ENCODE measurements at places on chromosomes 16 and 17.
A peak's percentile ranks its signal among the peaks of the same experiment; 100 is the strongest.

DNA sequence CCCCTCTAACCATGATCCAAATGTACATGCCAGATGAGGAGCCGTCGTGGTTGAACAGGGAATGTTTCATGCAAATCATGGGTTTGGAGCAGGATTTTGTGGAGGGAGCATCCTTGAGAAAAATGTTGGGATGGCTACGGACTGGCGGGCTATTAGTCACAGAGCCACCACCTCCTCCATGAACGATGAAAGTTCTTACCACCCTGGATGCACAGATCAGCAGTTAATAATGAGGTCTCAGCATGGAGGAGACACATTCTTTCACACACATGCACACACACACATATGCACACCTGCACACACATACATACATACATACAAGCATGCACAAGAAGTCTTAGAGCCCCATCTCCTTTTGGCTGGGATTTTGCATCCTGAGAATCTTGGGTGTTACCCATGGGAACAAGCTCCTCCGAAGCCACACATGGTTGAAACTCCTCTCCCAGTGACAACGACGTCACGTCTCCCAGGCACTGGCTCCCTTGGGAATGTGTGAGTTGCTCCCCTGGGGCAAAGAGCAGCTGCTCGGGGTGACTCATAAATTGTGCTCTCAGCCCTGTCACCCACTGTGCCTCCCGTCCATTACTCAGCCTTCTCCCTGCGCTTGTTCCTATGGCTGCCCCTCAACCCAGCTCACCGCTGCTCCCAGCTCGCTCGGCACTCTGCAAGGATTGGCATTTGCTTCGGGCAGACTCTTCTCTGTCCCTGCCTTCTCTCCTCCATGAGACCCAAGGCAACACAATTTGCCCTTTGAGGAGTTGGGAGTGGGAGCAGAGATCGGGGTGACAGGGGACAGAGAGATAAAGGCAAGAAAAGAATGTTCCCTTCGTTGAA, 344.6 kb downstream of the SOX9 start:
- DNase-seq: no peak

DNA sequence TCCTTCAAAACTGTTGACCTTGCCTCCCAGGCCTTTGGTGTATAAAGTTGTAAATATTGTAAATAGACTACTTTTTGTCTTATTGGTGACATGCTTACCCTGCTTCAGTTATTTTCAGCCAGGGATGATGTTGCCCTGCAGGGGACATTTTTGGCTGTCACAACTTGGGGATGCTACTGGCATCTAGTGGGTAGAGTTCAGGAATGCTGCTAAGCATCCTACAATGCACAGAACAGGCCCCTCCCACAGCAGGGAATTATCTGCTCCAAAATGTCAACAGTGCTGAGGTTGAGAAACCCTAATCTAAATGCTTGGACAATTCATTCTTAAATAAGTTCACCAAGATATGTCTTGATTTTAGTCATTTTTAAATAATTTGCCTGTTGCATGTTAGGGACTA, 459.8 kb downstream of the PMP22 start:
- no peak for DNase-seq

DNA sequence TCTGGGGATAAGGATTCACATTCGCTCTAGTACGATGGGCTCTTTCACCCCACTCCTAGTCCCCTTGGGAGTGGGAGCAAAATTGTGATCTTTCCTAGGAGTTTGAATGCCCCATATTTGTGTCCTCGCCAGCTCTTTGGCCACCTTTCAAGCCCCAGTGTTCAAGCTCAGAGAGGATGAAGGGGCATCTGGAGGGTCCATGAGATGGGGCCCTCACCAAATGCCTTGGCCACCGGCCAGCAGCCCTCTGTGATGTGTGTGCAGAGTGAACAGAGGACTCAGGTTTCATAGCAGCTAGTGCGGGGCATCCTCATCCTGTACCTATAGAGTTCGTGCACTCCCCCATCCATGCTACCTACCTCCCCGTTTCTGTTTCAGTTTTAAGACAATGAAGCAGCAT, 140.6 kb downstream of the RAB11FIP4 start:
- no peak for DNase-seq

GRCh38 chr17:7484067-7484918, at the start of gene POLR2A:
Gene POLR2A (plus strand): TSS chr17:7484366.
- peak; percentile 96 for DNase-seq

- DNase-seq: no peak
Observed at GRCh38 chr17:323181-323580, 29.4 kb downstream of the RPH3AL start.

DNA sequence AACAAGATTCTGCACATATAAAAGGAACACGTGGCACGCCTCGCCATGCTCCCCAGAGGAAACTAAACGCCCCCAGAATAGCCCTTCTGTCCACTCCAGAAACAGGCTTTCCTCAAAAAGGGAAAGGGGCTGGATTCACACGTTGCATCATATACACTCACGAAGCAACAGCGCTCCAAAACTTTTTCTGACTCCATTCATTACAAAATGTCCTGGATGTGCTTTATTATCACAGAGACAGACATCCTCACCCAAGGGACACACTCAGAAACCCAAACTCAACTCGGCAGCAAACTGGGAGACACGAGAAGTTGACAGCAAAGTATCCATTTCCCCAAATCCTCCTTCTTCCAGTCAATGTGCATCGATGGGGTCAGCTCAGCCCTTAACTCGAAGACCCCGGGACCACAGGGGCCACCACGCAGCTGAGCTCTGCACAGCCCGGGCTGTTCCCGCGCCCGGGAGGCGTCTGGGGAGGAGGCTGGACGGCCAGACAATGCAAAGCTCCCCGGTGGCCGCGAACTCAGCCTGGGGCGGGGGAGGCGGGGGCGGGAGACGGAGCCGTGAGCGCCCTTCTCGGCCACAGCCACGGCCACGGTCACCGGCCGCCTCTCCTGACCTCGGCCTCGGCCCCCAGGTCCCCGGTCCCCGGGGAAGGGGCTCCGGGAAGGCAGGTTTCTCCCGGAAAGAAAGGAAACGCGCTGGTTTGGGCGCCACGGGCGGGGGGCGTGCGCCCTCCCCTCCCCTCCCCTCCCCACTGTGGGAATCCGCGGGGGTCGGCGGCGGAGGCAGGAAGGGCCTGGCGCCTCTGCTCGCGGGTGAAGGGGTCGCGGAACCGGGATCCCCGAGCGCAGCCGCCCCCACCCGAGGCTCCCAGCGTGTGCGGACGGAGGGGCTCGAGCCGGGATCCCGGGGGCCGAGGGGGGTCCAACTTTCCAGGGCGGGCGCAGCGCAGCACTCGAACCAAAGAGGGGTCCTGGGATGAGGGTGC, 1.2 kb downstream of the NXN start:
- DNase-seq: no peak

- no peak for DNase-seq
Observed at GRCh38 chr17:7440113-7440833, 961 bp downstream of the FGF11 start.

- DNase-seq: no peak
Observed at GRCh38 chr17:67549820-67550219, 167.9 kb upstream of the NOL11 start.

DNA sequence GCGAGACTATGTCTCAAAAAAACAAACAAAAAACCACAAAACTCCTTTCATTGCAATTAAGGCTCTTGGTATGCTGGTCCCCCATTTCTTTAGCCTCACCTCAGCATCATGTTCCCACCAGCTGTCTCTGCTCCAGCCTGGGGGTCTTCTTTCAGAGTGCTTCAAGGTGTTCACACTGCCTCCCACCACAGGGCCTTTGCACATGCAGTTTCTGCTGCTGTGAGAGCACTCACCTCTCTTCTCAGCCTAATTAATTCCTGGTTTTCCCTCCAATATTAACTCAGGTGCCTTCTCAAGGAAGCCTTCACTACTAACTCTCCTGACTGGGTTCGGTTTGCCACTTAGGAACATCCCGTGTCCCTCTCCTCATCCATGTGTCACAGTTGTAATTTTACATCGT, 15.9 kb upstream of the PIK3R6 start:
- DNase-seq: no peak

GRCh38 chr16:13300066-13300840, 398.9 kb downstream of the SHISA9 start:
- no peak for DNase-seq

DNA sequence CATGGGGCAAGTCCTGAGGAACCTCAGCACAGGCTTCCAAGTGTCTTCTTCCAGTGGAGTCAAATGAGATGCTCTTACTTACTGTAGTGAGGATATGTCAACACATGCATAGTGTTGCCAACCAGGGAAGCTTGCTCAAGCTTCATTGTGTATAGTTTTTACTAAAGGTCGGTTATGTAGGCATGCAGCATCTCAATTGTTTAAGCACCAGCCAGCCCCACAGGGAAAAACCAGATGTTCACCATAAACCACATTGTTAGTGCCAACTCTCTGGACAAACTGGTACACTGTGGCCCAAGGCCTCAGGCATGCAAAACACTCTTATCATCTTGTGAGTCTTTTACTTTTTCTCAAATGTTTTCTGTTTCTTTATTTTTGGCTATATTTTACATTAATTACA, 152.1 kb downstream of the PHKB start:
- DNase-seq: no peak

- DNase-seq: no peak
Observed at GRCh38 chr16:74257061-74257460, 39.6 kb upstream of the PSMD7 start.

DNA sequence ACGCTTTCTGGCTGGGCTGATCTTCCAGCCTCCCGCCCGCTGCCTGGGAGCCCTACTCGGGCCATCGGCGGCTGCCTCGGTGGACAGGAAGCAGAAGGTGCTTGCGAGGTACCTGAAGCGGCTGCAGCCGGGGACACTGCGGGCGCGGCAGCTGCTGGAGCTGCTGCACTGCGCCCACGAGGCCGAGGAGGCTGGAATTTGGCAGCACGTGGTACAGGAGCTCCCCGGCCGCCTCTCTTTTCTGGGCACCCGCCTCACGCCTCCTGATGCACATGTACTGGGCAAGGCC, 30.7 kb downstream of the CIITA start:
- no peak for DNase-seq

- DNase-seq: no peak
Observed at GRCh38 chr17:17511881-17512858, 16.0 kb upstream of the RASD1 start.

DNA sequence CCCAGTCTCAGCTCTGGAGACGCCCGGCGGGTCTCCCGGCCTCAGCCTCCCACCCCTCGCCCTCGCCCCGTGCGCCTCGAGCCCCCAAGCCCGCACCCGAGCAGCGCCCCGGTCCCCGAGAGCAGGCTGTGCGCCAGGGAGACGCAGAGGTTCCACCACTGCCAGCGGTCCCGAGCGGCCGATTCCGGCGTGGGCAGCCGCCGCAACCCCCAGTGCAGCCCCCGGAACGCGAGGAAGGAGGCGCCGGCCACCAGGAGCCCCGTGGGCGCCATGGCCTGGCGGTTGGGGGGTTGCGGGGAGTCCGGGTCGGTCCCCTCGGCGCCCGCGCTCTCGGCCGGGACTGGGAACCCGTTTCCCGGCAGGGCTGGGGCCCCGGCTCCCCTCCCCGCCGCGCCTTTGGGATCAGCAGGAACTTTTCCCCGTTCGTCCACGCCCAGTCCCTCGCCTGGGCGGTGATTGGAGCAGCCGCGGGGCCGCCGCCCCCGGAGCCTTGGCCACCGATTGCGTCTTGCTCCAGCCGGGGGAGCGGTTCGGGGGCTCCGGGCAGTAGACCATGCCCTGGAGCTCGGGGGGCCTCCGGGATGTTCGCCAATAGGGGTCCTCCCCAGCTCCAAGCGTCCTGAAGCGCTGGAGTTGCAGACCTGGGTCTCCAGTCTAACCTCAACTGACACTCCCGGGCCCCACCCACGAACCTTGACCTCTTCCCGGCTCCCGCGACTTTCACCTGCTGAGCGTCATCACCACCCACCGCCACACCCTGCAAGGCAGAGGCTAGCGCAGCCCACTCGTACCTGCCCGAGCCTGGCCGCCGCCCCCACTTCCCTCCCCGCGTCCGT, at the start of gene TLCD2:
Gene TLCD2, minus strand, starts transcription at position 407 of the 836 bp plus-strand sequence. Its CDS starts 135 bp downstream, at position 272.
- no peak for DNase-seq

DNA sequence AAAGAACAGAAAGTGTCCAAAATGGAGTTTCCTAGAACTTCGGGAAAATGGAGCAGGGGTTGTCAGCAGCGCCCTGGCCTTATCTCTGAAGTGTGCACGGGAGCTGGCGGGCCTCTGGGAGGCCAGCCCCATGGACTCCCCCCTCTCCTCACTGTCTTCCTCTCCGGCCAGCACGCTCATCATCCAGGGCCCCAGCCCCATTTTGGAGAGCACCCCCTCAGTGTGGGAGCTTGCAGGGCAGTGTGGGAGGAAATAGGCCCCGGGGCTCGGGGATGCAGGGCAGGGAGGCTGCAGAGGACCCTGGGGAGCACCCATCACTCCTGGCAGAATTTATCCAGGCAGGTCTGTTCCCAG, 4.9 kb upstream of the PABPN1L start:
- DNase-seq: no peak

DNA sequence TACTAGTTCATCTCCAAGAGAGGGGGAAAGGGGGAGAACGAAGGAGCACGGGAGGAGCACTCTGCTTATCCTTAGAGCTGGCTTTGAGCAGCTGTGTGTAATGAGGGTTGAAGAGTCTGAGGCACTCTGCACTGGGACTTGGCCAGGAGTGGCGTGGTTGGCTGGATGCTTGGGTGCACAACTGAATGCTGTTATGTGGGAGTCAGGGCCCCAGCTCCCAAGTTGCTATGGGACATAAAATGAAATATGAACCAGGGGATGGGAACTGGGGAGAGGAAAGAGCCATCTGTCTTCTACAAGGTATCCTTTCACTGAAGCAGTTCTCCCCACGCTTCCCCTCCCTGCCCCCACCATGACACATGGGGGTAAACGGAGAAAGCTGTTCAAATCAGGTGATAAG, 105.9 kb upstream of the ANKFN1 start:
- no peak for DNase-seq

GRCh38 chr17:27630607-27631410, at the start of gene LGALS9:
Gene LGALS9 (plus strand): TSS chr17:27631188. CDS start chr17:27631266, 78 bp downstream.
- no peak for DNase-seq

DNA sequence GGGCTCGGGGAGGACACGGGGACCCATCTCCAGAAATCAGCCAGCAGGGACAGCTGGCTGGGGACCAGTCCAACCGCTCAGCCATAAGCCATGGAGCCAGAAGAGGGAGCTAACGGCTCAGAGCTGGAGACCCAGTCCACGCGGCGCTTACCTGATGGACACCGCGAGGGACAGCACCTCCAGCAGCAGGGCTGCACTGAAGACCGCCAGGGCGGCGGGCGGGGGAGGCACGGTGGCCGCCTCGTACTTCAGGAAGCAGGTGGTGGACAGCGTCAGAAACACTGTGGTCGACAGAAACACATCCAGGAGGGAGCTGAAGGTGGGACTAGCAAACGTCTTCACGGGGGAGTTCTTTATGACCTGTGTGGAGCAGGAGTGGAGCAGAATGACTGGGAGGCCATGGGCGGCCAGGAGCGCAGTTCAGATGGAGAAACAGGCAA, 102.6 kb upstream of the CREBBP start:
- DNase-seq: no peak
